ENCODE measurements at places on chromosomes 16 and 17.

DNA sequence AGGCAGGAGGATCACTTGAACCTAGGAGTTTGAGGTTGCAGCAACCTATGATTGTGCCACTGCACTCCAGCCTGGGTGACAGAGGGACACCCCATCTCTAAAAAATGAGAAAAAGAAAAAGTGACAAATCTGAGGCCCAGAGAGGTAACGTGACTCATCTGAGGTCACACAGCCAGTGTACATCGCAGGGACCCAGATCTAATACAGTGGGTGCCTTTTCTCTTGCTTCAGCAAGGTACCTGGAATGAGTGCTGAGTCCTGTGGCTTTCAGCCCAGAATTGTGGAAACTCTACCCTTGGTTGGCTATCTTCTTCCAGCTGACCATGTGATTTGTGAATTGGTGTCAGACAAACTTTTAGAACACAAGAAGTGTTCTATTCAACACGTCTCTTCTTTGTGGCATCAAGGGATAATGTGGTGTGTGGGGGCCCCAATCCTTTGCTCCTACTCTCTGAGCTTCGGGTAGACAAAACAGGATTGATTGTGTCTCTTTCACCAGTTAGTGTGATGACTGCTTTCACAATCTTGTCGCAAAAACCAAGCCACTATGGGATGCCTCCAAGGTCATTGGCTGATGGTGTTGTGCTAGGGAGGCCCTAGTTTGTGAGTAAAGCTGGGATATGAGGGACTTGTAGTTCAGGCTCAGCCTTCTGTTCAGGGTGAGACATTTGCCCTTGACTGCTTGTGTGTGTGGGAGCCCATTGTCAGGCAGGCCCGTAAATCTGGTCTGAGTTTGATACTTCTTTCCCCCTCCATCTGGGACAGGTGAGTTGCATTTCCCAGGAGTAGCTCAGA is 71.0 kb downstream of the MSI2 start:
- DNase-seq, result no peak

DNA sequence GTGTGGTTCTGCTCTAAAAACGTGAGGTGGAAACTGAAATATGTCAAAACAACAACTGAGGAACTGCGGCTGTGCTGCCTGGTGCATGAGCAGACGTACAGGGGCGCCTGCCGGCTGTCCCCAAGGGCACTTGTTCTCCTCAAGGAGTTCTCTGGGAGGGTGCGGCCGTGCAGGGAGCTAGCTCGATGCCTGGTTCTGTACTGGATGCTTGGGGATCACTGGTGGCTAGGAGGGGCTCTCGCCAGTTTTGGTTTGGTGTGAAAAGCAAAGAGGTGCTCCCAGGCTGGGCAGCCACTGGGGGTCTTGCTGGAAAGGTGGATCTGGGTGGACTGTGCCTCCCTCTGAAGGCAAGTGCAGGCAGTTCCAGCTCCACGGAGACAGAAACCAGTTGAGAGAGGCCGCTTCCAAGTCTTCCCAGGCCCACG is 41.9 kb upstream of the ATP2A3 start:
- DNase-seq, result no peak

- DNase-seq, result no peak
These were observed 21.4 kb downstream of the ZDHHC7 start for GRCh38 chr16:84989749-84990620.

DNA sequence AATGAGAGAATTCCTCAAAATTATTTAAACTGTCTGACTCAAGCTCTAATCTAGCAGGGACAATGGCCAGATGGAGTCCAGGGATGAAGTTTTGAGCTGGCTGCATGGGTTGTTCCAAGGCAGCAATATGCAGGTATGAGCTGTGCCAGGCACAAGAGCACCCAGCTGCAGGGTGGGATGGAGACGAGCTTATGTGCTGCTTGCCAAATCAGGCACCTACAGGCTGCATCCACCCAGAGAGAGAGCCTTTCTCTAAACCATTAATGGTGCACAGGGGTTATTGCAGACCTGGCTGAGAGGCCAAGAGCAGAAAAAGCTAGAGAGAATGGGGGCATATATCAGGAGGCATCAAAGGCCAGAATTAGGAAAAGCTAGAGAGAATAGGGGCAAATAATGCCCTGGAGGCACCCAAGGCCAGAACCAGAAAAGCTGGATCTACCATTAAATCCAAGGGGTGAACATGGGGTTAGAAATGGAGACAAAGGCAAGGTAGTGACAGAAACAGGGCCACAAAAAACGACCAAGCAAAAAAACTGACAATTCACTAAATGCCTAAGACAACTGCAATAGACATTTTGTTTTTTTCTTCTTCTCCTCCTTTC is 11.0 kb downstream of the KRT33A start:
- DNase-seq, result no peak

GRCh38 chr17:56913867-56914580 is at the start of gene TRIM25:
TSS of gene TRIM25 (minus strand) at chr17:56914049. CDS start at chr17:56913988, 61 bp downstream.
- DNase-seq, result peak; percentile 68

- DNase-seq, result no peak
These were observed 676 bp downstream of the CPD start for GRCh38 chr17:30379303-30379902.

DNA sequence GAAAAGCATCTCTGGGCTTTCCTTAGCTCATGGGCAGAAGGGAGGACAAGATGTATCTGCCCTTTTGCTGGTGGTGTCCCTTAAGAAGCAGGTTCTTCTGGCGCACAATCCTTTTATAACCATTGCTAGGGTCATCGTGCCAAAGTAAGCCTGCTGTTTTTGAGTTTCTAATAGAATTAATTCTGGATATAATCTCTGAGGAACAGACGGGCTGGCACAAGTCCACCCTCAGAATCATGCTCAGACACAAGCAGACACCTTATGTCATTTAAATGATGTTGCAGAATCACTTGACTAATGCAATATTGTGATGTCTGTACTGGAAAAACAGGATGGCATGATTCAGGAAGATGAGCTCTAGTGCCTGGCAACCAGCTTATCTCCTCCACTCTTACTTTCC is 18.8 kb upstream of the MMD start:
- no peak for DNase-seq

DNA sequence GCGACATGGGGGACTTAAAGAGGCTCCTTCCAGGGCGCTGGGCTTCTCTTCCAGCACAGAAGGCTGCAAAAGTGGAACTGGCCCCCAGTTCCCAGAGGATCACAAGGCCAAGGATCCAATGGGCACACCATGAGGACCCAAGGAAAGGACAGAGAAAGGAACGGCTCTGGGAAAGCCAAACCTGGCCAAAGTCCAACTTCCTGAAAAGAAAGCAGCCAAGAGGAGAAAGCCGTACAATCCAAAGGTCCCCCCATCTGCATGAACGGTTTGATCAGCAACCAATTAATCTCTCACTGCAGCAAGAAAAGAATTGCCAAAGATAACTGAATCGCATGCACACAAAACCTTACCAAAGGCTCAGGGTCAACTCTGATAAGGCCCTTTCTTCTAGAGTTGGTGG is 19.8 kb upstream of the ICAM2 start:
- no peak for DNase-seq

DNA sequence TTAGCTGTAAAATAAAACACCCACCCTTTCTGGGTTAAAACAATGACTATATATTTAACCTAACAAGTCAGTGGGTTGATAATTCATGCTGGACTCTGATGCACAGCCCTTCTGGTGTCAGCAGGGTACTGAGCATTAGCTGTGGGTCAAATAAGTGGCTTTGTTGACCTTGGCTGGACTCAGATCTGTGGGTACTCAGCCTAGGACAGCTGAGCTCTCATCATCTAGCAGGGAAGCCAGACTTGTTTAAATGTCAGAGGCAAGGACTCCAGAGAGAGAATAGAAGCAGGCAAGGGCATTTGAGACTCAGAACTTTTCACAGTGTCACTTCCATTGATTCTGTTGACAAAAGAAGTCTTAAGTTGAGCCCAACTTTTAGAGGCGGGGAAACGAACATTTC is 1063.8 kb upstream of the CDH8 start:
- DNase-seq, result no peak

DNA sequence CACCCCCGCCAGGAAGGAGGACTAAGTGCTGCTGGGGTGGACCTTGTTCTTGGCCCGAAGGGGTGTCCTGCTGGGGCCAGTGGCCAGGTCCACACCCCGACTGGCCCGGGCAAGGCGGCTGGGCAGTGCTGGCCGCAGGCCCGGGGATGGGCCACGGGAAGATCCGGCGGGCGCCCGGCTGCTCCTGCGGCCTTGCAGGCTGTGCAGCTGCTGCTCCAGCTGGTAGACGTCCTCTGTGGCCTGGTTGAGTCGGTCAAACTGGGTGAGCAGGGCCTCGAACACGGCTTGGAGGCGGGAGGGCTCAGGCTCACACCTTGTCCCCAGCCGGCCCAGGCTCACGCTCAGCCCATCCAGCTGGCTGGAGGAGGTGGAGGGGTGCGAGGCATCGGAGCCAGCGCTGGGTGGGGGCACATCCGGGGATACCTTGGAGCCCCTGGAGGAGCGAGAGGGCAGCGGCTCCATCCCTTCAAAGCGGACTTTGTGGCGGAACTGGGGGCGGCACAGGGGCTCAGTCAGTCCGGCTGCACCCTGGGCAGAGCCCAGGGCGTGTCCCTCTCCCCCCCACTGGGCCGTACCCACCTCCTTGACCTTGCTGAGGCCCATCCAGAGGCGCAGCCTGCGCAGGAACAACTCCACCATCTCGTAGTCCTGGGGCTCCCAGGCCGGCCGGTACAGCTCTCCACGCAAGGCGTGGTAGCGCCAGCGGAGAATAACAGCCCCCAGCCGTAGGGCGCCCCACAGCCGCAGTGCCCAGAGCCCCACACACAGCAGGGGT is 42.1 kb downstream of the TSC2 start:
- DNase-seq, result no peak

DNA sequence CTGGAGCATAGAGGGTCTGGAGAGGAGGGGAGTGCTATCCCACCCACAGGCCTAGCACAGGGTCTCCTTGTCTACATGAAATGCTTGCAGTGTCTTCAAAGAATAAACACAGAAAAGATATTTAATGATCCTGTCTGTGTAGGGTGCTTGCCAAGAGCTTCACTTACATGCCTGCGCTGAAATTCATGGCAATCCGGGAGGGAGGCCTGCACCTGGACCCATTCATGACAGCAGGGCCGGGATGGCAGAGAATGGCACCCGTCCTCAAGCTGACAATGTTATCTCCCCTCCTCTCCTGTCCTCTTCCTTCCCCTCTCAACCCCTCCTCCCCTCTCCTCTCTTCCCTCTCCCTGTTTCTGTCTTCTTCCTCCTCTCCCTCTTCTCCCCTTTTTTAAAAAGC is 2.1 kb downstream of the ADGRG3 start:
- no peak for DNase-seq

DNA sequence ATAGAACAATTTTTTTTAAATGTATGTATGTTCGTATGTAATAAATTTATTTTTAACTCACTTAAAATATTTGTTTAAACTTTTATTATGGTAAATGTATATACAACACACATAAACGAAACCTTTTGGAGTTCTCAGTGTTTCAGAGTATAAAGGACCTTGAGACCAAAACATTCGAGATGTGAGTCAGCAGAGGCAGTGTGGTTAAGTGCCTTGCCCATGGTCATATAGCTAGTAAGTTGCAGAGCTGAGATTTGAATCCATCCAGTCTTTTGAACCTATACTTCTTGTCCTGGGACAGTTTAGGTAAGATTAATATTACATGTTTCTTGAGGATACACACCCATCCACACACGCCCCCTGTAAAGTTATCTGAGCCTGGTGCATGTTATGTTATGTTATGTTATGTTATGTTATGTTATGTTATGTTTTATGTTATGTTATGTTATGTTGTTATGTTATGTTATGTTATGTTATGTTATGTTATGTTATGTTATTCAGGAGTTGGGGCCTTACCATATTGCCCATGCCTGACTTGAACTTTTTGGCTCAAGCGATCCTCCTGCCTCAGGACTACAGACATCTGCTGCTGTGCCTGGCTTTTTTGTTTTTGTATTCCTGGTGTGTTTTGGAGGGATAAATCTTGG is 41.8 kb downstream of the TNRC6A start:
- DNase-seq, result no peak

GRCh38 chr17:77349976-77350830 is 209.4 kb downstream of the SEC14L1 start:
- no peak for DNase-seq

- DNase-seq, result no peak
These were observed 5.8 kb upstream of the FASN start for GRCh38 chr17:82103553-82104451.

DNA sequence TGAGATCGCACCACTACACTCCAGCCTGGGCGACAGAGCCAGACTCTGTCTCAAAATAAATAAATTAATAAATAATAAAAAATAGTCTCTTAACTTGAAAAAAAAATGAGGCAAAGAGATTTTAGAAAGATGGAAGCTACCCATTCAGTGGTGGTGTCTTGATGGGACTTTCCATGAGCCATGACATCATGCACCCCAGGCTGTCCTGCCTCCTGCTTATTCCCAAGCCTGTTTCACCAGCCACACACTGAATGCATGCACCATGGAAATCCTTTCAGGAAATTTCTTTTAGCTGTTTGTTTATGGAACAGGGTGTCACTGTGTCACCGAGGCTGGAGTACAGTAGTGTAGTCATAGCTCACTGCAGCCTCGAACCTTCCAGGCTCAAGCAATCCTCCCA is 8.9 kb upstream of the DLX3 start:
- no peak for DNase-seq

DNA sequence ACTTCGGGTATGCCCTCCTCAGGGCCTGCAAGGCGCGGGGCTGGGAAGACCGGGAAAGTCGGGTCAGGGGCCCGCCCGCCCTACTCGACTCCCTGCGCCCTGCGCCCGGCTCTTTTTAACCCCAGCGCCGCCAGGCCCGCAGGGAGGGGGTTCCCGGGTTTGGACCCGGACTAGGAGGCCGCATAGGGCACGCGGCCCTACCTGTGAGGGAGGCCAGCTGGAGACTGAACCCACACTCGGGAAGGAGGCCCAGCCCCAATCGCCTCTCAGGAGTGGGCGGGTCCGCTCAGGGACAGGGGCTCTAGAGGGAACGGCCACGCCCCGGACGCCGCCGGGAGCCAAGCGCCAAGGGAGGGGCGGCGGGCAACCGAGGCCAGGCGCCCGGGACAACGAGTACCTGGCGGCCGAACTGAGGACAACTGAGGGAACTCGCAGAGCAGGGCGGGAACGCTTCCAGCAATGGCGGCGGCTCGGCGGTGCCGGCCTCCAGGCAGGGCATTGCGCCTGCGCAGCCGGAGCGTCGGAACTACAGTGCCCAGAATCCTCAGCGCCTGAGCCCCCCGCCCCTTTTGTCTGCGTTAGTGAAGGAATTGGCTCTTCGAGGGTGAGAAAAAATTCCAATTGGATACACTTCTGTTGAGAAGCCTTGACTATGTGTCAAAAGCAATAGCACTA is at the start of gene ZNF624:
Gene ZNF624, minus strand, starts transcription at position 484 of the 675 bp plus-strand sequence.
- peak; percentile 97 for DNase-seq

- no peak for DNase-seq
These were observed 124.4 kb downstream of the SPECC1 start for GRCh38 chr17:20133517-20133916.

GRCh38 chr17:19805006-19805405 is 56.9 kb upstream of the ALDH3A1 start:
- DNase-seq, result no peak

- no peak for DNase-seq
These were observed 18.3 kb upstream of the ABCA3 start for GRCh38 chr16:2358811-2359210.

- DNase-seq, result no peak
These were observed 19.8 kb upstream of the FAM83G start for GRCh38 chr17:19024101-19025078.

GRCh38 chr16:11774065-11774626 is 22.9 kb downstream of the ZC3H7A start:
- DNase-seq, result no peak
